ENCODE measurements at places on chromosomes 7 and 10.

GRCh38 chr7:76332078-76332477, 26.7 kb downstream of the YWHAG start:
- DNase-seq = no peak

DNA sequence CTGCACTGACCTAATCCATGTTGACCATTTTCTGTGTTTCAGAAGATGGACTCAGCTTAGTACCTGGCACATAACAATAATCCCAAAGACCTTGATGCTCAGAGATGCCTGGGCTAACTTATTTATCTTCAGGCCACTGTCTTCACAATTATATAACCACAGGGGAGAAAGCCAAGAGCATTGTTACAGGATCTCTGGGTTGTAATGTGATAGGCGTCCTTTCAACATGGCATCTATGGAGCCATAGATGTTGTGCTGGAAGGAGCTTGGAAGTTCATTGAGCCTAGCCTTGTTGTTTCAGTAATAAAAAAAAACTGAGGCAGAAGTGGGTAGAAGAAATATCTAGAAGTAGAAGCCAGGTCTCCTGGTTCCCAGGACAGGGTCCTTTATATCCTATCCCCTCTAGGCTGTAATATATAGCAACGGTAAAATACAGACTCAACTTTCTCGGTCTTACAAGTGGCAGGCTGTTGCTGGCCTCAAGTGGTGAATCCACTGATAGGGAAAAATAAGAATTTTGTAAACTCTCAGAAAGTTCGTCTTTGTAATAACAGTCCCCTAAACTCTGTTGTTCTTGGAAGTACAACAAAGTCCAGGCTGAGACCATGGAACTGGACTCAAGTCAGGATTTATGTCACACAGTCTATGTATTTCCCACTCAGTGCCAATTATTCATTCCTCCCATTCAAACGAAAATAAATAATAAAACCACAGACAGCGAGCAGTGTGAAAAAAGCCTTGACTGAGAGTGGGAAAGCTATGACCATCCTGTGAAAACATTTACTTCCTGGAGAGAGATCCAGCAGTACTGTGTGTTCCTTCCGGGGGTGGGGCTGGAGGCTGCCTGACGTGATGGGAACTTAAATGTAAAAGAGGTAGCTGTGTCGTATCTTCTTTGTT, 277.6 kb downstream of the REEP3 start:
- no peak for DNase-seq

- no peak for DNase-seq
Observed at GRCh38 chr10:113412161-113412560, 140.7 kb upstream of the HABP2 start.

DNA sequence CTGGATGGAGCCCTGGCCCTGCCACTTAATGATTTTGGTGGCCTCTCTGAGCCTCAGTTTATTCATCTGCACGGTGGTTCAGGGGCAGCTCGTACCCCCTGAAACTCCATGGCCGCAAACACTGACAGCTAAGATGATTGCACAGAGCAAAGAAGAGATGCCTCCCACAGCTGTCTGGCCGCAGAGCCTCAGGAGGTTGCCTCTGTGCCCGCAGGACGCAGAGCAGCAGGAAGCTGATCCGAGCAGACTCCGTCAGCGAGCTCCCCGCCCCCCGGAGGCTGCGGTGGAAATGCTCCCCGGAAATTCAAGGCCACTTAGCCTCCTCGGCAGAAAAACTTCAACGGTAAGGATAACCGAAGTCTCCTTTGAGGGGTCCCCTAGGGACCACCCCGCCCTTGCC, 30.2 kb upstream of the C10orf53 start:
- DNase-seq = no peak

DNA sequence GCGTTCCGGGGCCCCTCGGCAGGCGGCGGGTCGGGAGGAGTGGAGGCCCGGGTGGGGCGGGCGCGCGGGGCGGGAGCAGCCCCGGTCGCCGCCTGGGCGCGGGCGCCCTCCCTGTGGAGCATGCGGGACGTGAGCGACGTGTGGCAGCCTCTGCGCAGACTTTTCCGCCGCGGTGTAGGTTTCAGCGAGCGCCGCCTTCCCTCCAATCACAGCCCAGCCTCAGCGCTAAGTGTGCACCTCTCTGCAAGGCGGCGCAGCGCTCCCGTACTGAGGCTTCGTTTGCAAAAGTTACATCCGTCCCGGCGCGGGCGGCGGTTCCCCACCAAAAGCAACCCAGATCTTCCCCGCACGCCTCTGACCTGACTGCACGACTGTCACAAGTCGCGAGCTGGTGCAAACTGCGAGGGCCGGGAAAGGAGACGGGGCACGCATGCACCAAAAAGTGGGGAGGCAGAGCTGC, 1.2 kb upstream of the PFKFB3 start:
- no peak for DNase-seq

DNA sequence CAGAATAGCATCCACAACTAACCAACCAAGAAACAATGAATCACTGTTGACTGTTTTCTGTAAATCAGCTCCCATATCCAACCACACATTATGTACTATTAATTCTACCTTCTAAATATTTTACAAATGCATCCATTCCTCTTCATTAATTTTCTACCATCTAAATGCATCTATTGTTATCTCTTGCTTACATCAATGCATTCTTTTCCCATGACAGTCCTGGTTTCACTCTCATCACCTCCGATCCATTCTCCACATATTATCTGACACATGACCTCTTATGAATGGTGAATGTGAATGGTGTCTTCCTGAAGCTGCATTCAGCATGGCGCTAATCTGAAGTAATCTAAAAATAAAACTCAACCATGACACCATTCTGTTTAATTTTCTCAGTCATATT, 153.8 kb upstream of the CALCR start:
- DNase-seq = no peak

GRCh38 chr10:124376411-124376810, 42.3 kb downstream of the OAT start:
- DNase-seq = no peak

DNA sequence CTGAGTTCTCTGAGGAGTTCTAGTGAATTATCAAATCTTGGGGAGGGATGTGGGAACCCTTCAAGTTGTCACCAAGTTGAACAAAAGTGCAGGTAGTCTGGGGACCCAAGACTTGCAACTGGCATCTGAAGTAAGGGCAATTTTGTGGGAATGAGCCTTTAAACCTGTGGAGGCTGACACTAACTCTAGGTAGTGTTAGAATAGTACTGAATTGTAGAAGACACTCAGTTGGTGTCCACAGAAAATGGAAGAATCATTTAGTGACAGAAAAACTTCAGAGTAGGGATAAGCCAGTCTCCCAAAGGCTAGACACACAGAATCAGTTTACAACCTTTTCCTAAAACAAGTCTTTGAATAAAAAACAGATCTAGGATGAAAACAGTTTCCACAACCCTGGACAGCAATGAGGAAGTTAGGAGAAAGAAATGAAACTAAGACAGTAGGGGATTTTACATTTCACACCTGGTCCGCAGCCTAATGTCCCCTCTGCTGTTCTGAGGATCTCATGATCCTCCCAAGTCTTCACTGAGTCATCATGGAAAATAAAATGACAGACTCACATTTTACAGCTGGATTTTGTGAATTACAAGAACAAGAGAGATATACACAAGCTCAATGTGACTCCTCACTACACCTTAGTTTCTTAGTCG, 23.0 kb upstream of the ING3 start:
- no peak for DNase-seq

- no peak for DNase-seq
Observed at GRCh38 chr7:47881256-47881655, 67.0 kb downstream of the PKD1L1 start.

DNA sequence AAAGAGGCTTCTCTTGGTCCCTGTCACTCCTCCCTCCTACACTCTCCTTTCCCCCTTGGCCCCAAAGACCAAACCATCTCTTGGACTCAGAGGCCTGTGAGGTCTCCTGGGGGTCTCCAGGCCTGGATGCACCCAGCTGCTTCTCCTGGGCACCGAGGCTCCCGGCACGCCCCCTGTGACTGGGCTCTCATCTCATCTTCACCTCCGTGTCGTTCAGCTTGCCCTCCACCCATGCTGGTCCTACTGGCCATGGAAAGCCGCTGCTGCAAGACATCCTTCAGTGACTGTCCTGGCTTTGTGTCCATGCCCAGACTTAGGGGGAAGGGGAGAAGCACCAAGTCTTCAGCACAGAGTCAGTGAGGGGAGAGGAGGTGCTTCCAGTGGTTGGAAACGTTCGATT, 141.4 kb upstream of the RET start:
- no peak for DNase-seq

GRCh38 chr7:17044396-17044795, 162.6 kb upstream of the AGR3 start:
- no peak for DNase-seq

GRCh38 chr7:82305347-82306005, 138.1 kb downstream of the CACNA2D1 start:
- DNase-seq = no peak

GRCh38 chr7:7565746-7566650, 686 bp upstream of the MIOS start:
- no peak for DNase-seq

GRCh38 chr10:86411281-86411841, 44.8 kb upstream of the GRID1 start:
- no peak for DNase-seq

GRCh38 chr7:7100432-7100849, 81.9 kb upstream of the C1GALT1 start:
- DNase-seq = peak; percentile 68

DNA sequence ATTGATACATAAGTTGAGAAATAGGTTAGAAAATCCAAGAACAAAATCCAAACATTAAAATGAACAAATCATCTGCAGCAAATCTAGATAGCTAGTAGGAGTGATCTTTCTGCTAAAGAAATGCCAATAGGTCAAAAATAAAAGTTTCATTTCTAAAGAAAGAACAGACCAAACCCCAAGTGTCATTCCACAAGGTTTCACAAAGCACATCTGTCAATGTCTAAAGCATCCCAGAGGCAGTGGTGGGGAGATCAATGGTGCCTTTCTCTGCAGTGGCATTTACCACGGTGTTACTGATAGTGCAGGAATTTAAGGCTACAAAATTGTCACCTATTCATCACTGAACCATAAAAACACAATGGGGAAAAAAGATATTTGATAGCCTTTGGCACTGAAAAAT, 147.9 kb downstream of the PARD3 start:
- no peak for DNase-seq

DNA sequence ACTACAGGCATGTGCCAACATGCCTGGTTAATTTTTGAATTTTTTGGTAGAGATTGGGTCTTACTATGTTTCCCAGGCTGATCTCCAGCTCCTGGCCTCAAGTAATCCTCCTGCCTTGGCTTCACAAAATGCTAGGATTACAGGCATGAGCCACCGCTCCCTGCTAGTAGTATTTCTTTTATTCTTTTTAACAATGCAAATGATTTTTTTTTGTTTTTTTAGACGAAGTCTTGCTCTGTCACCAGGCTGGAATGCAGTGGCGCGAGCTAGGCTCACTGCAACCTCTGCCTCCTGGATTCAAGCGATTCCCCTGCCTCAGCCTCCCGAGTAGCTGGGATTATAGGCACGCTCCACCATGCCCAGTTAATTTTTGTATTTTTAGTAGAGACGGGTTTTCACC, 58.1 kb downstream of the SVIL start:
- DNase-seq = no peak

- DNase-seq = peak; percentile 31
Observed at GRCh38 chr7:128811631-128812430, 18.4 kb upstream of the FLNC start.

GRCh38 chr7:80922253-80923049, 3.6 kb upstream of the SEMA3C start:
- no peak for DNase-seq

- DNase-seq = no peak
Observed at GRCh38 chr7:50351267-50351666, 46.8 kb downstream of the IKZF1 start.

- DNase-seq = no peak
Observed at GRCh38 chr10:121448766-121449421, 149.3 kb downstream of the FGFR2 start.

DNA sequence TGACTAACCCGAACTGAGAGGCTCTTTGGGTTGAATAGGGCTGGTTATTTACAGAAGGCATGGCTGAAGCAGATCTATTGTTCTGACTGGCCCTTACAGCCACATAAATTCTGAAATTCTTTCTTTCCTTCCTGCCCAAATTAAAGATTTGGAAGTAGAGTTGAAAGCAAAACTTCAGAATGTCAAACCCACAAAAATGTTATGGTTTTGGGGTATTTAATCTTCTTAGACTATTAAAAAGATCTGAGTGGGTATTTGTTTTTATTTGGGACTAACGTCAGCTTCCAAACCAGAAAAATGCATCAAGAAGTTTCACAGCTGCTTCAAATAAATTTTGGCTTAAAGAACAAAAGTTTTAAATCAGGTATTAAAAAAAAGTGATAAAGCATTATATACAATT, 124.5 kb downstream of the AHR start:
- DNase-seq = no peak

GRCh38 chr10:34769899-34770298, 45.2 kb downstream of the PARD3 start:
- no peak for DNase-seq

GRCh38 chr7:28672397-28672797, 260.1 kb downstream of the CREB5 start:
- no peak for DNase-seq

All from NCI-H1417 (cell line).